Stimulated activated CD4-positive, alpha-beta T cell treated with anti-CD3 and anti-CD28 coated beads, Interleukin-1b, Interleukin-23, amount 100 ng/mL, for 24 hours (primary cell): ENCODE measurements at places on chromosomes 5 and 9.

DNA sequence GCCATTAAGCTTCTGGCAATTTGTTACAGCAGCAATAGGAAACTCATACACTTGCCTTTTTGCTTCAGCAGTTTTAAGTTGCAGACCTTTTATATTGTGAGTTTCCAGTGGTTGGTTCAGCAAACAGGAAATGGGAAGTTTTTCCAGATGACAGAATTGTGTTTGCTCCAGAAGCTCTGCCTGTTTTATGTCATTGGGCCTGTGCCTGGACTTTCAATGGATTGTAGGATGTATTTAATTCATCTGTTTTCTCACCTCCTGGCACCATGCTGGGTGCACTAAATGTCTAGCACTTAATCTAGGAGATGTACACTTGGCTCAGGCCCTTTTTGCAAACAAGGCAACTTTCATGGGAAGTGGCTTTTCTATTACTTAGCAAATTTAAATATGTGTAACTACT, 100.4 kb upstream of the CLINT1 start:
- DNase-seq: no peak

GRCh38 chr5:20034717-20035116, 46.7 kb upstream of the CDH18 start:
- no peak for DNase-seq

- DNase-seq: no peak
These were observed 8.8 kb upstream of the ASB6 start for GRCh38 chr9:129650680-129651235.

GRCh38 chr5:139100825-139101224, 97.3 kb downstream of the SIL1 start:
- no peak for DNase-seq

DNA sequence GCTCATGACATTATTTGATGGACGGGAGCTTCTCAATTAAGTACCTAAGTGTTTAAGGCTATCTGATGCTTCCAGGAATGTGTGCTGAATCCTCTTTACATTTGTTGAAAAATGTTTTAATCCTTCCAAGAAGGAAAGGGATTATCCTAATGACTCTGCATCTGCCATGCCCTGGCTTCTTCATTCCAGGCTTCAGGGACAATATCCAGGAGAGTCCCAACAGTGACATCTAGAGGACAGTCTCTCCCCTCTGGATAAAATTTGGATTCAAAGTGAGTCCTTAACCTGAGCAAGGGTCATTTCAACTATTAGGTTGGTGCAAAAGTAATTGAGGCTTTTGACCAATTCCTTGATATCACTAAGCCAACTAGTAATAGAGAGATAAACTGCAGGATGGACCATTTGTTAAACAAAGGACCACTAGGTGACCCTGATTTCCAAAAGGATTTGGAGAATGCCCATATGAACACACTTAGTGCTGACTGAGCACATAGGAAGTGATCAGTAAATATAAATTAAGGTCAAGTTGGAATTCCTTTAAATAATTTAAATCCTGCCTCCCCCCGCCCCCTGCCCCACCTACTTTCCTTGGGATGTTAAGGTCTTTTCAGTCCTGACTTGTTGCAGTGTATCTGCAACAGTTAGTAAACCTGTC, 19.1 kb downstream of the TNFSF8 start:
- no peak for DNase-seq

GRCh38 chr5:86878250-86878649, 260.5 kb downstream of the COX7C start:
- DNase-seq: no peak

- DNase-seq: no peak
These were observed 137.6 kb downstream of the ADGRV1 start for GRCh38 chr5:90696153-90696552.

DNA sequence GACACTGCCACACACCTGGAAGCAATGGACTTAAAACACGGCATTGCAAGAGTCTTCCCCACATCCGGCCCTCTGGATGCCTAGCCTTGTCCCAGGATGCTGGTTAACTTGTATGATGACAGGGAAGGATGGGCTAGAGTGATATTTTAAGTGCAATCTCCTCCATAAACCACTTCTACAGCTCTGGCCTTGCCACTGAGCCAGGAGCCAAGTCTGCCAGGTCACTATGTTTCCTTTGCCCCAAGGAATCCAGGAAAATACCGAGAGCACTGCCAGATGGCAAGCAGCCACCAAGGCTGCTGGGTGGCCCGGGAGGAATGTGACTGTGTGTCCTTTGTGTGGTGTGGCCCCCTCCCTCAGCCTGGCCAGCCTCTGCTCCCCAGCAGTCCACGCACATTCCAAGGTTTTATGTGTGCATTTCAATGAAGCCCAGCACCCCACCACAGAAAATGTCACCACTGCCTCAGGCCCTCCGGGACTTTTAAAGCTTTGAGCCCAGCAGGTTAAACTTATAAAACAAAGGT, 106.0 kb downstream of the FRMD3 start:
- no peak for DNase-seq

GRCh38 chr9:87698069-87698809, 27.7 kb upstream of the CTSL start:
- DNase-seq: no peak

DNA sequence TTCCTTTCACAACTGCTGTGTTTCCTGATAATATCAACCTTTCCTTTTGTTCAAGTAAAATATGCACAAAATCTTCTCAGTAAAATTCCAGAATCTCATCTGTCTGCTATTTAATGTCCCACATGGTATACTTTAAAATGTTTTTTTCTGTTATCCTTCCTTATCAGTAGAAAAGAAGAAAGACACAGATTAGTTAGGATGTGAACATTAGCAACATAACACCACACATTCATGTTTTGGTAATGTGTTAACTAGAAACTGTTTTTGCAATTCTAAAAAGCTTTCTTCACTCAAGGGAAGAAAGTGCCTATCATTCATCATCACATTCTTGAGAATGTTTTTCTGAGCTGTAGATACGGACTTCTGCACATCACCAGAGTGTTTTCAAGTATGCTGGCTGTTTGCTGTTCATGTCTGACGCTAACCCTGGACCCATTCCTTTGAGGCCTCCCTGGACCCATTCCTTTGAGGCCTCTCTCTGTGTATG, 10.5 kb upstream of the ARSB start:
- DNase-seq: no peak

GRCh38 chr5:94470802-94471201, 147.6 kb downstream of the KIAA0825 start:
- no peak for DNase-seq

DNA sequence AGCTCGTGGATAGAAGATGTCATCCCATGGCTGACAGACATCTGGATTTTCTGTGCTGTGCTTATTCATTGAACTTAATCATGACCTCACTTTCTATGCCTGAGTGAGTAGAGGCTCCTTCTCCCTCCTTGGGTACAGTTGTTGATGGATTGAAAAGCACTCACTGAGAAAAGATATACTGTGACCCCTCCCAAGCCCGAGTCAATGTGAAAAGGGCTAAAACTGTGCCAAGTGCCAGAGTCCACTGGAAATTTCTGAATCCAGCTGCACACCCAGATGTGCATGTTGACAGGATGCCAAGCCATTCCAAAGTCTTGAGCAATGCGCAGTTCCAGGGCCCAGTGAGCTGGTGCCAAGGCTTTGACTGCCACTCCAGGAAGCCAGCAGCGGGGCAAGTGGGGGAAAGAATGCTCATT, 473.0 kb downstream of the NTRK2 start:
- DNase-seq: no peak

- DNase-seq: peak; percentile 64
These were observed 11.3 kb upstream of the DIPK1B start for GRCh38 chr9:136700959-136701667.

- no peak for DNase-seq
These were observed 560.3 kb upstream of the KLF4 start for GRCh38 chr9:108049671-108050494.

DNA sequence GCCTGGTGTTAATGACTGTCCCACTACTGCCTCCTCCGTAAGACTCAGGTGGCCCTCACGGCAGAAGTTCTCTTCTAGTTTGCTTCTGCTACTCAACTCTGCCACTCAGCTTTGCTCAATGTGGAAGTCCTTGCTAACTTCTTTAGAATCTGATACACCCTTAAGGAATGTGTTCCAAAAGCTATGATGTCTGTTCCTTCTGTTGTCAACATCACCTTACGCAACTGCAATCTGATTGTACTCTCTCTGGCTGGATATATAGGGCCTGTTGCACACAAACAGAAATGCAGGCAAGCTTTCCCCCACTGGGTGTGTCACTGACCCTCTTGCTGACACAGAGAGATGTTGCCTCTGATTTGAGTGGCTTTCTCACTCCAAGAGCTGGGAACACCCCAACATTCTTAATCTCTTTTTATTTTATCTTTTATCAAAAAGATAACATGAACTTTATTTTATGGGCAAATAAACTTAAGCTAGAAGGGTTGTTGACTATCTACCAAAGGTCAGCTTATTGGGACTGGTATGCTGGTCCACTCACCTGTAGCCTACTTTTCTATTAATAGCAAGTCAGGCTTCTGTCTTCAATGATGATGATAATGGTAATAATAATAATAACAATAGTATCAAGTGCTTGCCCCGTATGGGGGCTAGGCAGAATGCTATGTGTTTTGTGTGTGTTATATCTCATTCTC, 25.2 kb downstream of the TMEM252 start:
- DNase-seq: no peak

- no peak for DNase-seq
These were observed 3.4 kb downstream of the G3BP1 start for GRCh38 chr5:151775025-151775606.

DNA sequence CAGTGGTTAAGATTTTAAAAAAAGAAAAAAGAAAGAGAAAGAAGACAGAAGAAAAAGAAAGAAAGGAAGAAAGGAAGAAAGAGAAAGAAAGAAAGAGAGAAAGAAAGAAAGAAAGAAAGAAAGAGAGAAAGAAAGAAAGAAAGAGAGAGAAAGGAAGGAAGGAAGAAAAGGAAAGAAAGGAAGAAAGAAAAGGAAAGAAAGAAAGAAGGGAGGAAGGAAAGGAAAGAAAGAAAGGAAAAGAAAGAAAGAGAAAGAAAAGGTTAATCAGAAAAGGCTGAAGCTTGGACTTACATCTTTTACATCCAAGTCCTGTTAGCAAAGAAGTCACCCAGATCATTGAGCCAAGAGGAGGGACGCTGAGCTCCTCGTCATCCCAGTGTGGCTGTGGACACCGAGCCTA, 70.0 kb downstream of the IRX2 start:
- no peak for DNase-seq

DNA sequence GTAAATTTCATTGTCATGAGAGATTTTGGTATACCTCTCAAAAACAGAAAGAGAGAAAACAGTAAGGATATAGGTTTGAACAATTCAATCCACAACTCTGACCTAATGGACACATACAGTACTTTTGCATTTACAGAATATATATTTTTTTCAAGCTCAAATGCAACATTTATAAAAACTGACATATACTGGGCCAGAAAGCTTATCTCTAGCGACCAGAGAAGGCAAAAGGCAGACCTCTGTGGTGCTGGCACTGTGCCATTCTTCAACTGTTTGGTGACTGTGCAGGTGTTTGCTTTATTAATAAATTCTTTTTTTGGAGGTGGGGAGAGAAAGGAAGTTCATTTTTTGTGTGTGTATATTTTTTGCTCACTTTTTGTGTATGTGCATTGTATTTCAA, 6.0 kb upstream of the PLAC8L1 start:
- no peak for DNase-seq

- no peak for DNase-seq
These were observed 538.6 kb upstream of the CYLC2 start for GRCh38 chr9:102456562-102456961.

- DNase-seq: no peak
These were observed 108.3 kb upstream of the PCA3 start for GRCh38 chr9:76655971-76656370.

GRCh38 chr9:13078164-13078563, 201.3 kb downstream of the MPDZ start:
- no peak for DNase-seq

DNA sequence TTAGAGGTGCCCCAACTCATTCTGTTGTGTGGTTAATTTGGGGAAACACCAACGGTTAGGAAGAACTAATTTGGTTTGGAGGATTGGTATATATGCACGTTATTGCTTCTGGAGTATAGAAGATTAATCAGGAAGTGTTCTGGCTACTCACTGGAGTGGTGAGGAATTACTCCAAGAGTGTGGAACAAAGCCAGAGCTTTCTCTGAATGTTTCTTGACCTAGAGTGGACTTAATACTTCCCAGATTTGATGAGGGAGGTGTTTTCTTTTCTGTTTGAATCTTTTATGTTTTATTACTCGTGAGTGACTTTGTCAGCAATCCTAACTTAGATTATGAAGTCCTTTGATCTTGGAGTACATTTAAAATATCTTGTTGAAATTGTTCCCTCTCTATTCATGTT, 163.7 kb downstream of the MAN2A1 start:
- DNase-seq: no peak

- no peak for DNase-seq
These were observed 785.4 kb downstream of the NR2F1-AS1 start for GRCh38 chr5:92795633-92796032.

DNA sequence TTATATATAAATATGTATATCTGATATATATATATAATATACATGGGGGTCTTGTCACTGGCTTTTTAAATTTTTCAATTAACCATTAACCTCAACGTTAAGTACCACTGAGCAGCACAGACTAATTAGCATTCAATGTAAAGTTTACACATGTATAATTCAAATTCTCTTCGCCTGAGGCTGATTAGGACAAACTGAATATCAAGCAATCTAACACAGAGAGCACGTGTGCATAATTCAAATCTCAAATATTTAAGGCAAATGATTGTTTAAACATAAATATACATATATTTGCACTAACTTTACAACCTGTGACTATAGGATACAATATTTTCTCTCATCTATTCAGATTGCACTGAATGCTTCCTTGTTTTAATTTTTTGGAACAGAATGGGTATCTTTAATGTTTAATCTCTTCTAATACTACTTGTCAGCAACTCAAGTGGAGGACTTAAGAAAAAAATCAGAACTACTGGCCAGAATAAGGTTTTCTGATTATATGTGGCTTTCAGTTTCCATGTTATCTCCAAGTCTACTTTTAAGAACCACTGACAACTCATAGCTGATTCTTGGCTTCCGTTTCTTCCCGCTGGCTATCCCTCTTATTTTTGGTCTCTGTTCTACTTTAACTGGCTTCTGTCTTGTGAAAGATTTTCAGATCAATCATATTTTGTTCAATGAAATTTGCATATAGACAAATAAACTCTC, 204.8 kb downstream of the MLLT3 start:
- no peak for DNase-seq
